ENCODE measurements at places on chromosomes 11 and 22. TPM values are rescaled to one million over a fixed set of nuclear protein-coding genes. Genes with fewer than 3 reads are reported as not detected.

The CASP4 gene
- polyA plus RNA-seq, result 20.1 TPM

The MMP1 gene
- 0.23 TPM for polyA plus RNA-seq

The PIH1D2 gene
- 12.6 TPM for polyA plus RNA-seq

The PKP3 gene
- polyA plus RNA-seq, result 6.6 TPM

The MAPK12 gene
- 10.5 TPM for polyA plus RNA-seq

The BBOX1 gene
- 58.8 TPM for polyA plus RNA-seq

The PTPRCAP gene
- polyA plus RNA-seq, result 2.6 TPM

The NLRP14 gene
- 0.83 TPM for polyA plus RNA-seq

The SLC25A18 gene
- polyA plus RNA-seq, result 1.5 TPM

The CKAP5 gene
- polyA plus RNA-seq, result 124 TPM

The KCNC1 gene
- polyA plus RNA-seq, result 1.5 TPM

The FGF3 gene
- polyA plus RNA-seq, result not detected
